ENCODE measurements at places on chromosomes 1 and 21. TPM values are rescaled to one million over a fixed set of nuclear protein-coding genes. Genes with fewer than 3 reads are reported as not detected.

DNA sequence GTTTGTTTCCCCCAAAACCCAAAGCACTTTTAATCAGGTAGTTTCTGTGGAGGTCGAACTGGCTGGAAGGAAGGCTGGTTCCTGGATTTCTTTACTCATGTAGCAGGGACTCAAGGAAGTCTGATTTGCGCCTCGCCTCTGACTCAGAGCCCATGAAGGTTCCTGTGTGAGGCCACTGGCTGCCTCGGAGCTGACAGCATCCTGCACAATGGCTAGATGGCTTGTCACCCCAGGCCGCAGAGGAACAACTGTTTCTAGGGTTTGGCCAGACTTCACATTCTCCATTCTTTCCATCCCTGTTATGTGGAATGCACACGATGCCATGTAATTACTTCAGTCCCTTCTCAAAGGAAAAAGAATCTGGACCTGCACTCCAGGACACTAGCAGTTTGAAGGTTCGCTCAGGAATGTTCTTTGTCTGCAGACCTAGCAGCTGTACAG lies 39.1 kb upstream of the PRSS38 start:
- DNase-seq = no peak

DNA sequence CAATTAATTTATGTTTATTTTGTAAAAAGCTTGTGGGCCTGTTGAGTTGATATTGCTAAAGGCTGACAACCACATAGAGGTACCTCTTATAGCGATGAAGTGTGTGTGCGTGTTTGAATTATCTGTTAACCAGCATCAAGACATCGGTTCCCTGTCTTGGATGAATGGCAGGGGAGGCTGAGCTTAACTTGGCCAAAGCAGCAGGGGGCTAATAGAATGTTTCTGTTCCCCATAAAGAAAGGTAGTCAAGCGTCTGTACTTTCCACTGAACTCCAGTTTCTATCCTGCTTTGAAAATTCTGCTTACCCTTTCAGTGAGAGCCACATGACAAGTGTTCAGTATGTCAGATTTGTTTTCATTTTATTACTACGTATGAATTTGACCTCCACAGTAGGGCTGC lies 63.0 kb downstream of the ROR1 start:
- DNase-seq = no peak

DNA sequence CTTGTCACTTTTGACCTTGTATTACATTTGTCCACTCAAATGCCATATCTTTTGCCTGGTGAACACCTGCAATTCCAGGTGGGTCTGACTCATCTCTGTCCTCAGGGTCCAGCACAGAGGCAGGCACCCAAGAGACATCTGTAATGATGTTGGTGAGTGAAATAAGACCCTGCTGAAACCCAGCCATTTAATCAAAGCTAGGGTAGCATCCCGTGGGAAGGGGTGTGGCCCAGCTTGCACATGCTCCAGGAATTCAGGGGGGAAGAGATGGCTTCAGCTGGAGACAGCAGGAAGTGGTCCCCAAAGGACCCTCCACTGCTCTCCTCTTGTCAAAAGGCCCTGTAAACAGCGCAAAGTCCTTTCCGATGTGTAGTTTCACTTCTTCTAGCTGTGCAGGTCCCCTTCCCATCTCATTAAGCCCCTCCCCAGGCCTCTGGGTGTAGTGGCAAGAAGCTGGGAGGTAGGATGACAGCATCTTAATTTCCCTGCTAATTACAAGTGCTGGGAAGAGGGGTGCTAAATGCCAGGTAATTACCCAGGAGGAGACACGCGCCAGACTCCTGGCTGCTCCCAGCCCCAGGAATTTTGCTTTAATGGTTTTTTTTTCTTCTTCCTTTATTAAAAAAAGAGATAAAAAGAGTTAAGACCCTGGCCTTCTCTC lies 54.4 kb upstream of the TRABD2B start:
- DNase-seq = no peak

- DNase-seq = no peak
Observed at GRCh38 chr1:220789532-220790147, 2.9 kb downstream of the MTARC1 start.

DNA sequence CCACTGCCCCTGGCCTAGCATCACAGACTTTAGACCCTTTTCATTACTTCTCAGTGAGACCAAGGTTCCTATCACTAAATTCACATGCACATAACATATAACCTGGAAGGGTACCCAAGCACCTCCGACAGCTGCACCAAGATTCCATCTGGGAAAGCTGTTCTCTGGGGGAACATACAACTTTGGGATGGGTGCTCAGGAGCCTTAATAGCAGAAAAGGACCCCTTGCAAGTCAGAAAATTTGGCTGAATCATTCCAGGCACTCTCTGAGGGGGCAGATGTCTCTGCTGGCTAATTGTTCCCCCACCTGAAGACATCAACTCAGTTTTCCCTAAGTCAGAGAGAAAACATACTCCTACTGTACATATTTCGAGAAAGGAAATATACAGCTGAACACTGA lies 41.3 kb upstream of the PSEN2 start:
- DNase-seq = no peak

DNA sequence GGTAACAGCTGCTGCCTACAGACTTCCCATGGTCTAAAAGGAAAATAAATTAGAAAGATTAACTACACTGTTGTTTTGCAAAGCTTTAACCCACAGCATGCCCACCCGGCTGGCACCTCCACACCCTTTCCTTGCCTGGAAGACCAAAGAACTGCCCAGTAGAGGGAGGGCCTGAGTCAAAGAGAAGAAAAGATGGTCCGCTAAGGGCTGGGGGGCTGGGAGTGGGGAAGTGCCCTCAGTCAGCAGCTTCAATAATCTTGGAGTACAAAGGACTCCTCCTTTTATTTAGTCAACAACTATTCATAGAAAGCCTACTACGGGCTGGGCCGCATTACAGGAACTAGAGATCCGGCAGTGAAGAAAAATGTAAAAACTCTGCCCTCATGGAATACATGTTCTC lies 40.6 kb downstream of the ERI3 start:
- DNase-seq = no peak

- no peak for DNase-seq
Observed at GRCh38 chr1:43743206-43743605, 35.9 kb downstream of the ST3GAL3 start.

DNA sequence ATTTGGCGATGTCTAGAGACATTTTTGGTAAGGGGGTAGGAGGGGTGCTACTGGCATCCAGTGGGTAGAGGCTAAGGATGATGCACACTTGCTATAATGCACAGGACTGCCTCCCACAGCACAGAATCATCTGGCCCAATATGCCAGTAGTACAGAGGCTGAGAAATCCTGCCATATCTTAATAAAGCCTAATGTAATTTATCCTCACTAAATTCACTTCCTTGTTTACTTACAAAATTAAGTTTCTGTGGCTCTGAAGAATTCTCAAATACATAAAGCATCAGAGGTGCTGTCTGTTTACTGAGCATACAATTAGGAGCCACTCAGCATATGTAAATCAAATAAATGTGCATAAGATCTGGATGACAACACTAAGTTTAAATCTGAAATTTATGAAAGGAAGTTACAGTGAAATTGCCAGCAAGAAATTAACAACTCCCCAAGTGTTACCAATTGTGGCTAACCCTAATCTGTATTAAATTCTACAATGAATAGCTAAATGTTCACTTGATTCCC lies 26.5 kb downstream of the NGF start:
- DNase-seq = no peak

- no peak for DNase-seq
Observed at GRCh38 chr1:204216880-204217647, 3.3 kb upstream of the GOLT1A start.

GRCh38 chr1:22582661-22583635 lies 19.7 kb downstream of the EPHA8 start:
- DNase-seq = no peak

DNA sequence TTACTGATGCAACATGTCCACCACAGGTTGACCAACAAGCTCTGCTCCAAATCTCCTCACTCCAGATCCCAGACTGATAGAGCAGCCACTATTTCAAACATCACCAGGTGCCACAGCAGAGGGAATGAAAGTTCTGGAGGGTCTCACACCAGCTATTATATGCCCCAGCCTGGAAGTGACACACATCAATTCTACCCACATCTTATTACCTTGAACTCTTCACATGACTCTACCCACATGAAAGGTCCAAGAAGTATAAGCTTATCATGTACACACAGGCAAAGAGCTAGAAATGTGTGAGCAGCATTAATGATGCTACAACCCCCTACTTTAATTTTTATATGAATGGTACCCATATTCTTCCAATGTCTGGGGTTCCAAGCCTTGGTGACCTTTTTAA lies 64.2 kb downstream of the SH3GLB1 start:
- DNase-seq = no peak

GRCh38 chr1:109668123-109668775 lies 392 bp downstream of the GSTM2 start:
- DNase-seq = no peak

Gene LCE6A
- not detected for total RNA-seq

Gene FOXD2
- not detected for total RNA-seq

Gene BTBD8
- total RNA-seq = 1.1 TPM

Gene KCNQ4
- 0.64 TPM for total RNA-seq

Gene ADGRB2
- total RNA-seq = 0.08 TPM

Gene OR2T29
- total RNA-seq = not detected

Gene BRDT
- not detected for total RNA-seq

Gene DCDC2B
- not detected for total RNA-seq

Gene ORC1
- 54.3 TPM for total RNA-seq

Gene OVAAL
- not detected for total RNA-seq

Gene TCEA3
- 7.4 TPM for total RNA-seq

Data from activated naive CD8-positive, alpha-beta T cell treated with anti-CD3 and anti-CD28 coated beads for 36 hours (primary cell).